ENCODE measurements at places on chromosomes 7 and 10. TPM values are rescaled to one million over a fixed set of nuclear protein-coding genes. Genes with fewer than 3 reads are reported as not detected.

FFAR4 gene
- 1.5 TPM for total RNA-seq

LSM5 gene
- total RNA-seq, result 31.9 TPM

SKAP2 gene
- 12.8 TPM for total RNA-seq

SPAM1 gene
- not detected for total RNA-seq

FRAT1 gene
- total RNA-seq, result 4.4 TPM

TRIL gene
- 11.0 TPM for total RNA-seq

GRCh38 chr10:122236690-122237306 lies 34.3 kb upstream of the BTBD16 start:
- no peak overlapping the region for H3K4me3 ChIP-seq
- no peaks in the 10 kb centered on the region for H3K27me3 ChIP-seq
- H3K36me3 ChIP-seq, result no peaks in the 10 kb centered on the region
- no peaks in the 10 kb centered on the region for H3K4me1 ChIP-seq
- no peak for DNase-seq

GRCh38 chr10:132376394-132376851 lies 20.6 kb upstream of the PWWP2B start:
- H3K36me3 ChIP-seq, result no peaks in the 10 kb centered on the region
- no peak overlapping the region for H3K4me3 ChIP-seq
- H3K27me3 ChIP-seq, result no peaks in the 10 kb centered on the region
- H3K4me1 ChIP-seq, result no peaks in the 10 kb centered on the region
- no peak overlapping the region for H3K27ac ChIP-seq

- H3K4me1 ChIP-seq, result peaks cover 3% of the 10 kb centered on the region
- no peak overlapping the region for H3K27ac ChIP-seq
- no peak overlapping the region for H3K4me3 ChIP-seq
- H3K27me3 ChIP-seq, result no peaks in the 10 kb centered on the region
- H3K36me3 ChIP-seq, result no peaks in the 10 kb centered on the region
Measured at GRCh38 chr10:114566064-114566463, 92.0 kb downstream of the ABLIM1 start.

- no peak overlapping the region for H3K27ac ChIP-seq
- DNase-seq, result no peak
- H3K4me1 ChIP-seq, result no peaks in the 10 kb centered on the region
- H3K36me3 ChIP-seq, result no peaks in the 10 kb centered on the region
- no peaks in the 10 kb centered on the region for H3K27me3 ChIP-seq
- no peak overlapping the region for H3K4me3 ChIP-seq
Measured at GRCh38 chr10:5317547-5318107, 47.1 kb upstream of the UCN3 start.

DNA sequence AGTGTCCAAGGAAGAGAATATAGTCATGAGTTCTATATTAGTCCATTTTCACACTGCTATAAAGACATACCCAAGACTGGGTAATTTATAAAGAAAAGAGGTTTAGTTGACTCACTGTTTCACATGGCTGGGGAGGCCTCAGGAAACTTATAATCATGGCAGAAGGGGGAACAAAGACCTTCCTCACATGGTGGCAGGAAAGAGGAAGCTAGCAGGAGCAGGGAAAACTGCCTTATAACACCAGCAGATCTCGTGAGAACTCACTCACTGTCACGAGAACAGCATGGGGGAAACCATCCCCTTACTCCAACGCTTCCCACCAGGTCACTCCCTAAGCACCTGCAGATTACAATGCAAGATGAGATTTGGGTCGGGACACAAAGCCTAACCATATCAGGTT lies 139.0 kb upstream of the ZNF438 start:
- H3K4me3 ChIP-seq, result no peak overlapping the region
- no peaks in the 10 kb centered on the region for H3K36me3 ChIP-seq
- DNase-seq, result no peak
- no peaks in the 10 kb centered on the region for H3K27me3 ChIP-seq
- no peak overlapping the region for H3K27ac ChIP-seq

DNA sequence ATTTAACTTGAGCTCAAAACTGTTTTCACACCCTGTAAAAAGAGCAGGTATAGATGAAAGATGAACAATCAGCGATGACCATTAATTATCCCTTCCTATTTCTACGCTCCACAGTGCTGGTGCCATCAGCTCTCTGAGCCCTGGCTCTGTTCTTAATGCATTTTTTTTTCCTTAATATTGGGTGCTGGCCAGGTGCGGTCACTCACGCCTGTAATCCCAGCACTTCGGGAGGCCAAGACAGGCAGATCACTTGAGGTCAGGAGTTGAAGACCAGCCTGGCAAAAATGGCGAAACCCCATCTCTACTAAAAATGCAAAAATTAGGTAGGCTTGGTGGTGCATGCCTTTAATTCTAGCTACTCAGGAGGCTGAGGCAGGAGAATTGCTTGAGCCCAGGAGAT lies 4.2 kb downstream of the STEAP4 start:
- no peaks in the 10 kb centered on the region for H3K36me3 ChIP-seq
- H3K27ac ChIP-seq, result no peak overlapping the region
- no peaks in the 10 kb centered on the region for H3K27me3 ChIP-seq
- H3K4me1 ChIP-seq, result no peaks in the 10 kb centered on the region

DNA sequence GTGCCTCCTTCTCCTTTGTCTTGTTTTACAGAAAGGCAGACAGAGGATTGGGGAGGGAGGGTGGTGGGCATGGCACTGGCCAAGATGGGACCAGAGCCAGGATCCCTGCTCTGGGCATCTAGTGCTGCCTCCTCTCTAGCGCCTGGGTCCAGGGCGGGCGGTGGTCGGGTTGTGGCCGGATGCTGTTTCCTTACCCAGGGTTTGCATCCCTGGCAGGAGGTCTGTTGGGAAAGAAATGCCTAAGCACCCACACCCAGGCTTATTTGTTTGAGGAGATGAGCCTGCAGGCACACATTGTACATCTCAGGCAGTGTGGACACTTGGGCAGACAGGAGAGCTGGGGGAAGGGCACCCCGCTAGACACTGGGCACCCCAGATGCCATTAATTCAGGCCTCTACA lies 102.3 kb upstream of the PCBD1 start:
- H3K4me3 ChIP-seq, result no peak overlapping the region
- H3K36me3 ChIP-seq, result no peaks in the 10 kb centered on the region
- H3K27ac ChIP-seq, result no peak overlapping the region
- no peak for DNase-seq
- H3K27me3 ChIP-seq, result no peaks in the 10 kb centered on the region
